NCI-H1417 treated with DMSO at 0.1 percent for 48 hours (cell line): ENCODE measurements at places on chromosomes 7 and 10.

- DNase-seq, result no peak
These were observed 1.7 kb downstream of the ADAP1 start for GRCh38 chr7:952548-953441.

DNA sequence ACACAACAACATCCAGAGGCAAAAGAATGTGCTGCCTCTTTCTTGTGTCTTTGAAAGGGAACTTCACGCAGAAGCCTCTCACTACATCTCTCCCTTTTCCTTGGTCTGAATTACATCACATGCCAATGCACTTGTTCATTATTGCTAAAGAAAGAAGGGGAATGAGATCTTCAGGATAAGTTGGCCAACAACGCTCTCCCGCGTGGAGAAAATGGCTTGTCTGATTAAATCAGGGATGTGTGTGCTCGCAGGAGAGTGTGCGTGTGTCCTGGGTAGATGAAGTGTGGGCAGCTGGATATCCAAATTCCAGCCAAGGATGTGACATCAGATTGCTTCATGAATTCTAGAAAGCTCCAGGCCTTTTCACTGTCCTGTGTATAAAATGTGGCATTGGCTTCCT lies 541.6 kb upstream of the FZD8 start:
- DNase-seq, result no peak

DNA sequence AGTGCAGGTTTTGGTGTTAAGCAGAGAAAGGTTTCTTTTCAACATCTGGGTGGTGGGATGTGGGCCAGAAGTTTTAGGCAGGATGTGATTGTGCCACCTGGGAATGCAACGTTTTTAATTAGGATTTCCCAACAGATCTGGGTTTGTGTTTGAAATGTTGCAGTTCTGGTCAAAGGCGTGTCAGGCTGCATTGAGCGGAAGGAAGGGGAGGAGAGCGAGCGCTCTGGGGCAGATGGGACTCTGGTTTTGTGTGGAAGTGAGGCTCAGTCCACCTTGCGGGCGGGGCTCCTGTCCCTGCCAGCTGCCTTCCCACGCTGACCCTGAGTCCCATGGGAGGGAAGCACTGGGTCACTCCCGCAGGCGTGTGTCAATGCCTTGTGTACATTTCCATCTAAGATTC lies 767.7 kb downstream of the KCNMA1 start:
- DNase-seq, result no peak

GRCh38 chr10:108629834-108630233 lies 1293.5 kb downstream of the XPNPEP1 start:
- DNase-seq, result no peak

DNA sequence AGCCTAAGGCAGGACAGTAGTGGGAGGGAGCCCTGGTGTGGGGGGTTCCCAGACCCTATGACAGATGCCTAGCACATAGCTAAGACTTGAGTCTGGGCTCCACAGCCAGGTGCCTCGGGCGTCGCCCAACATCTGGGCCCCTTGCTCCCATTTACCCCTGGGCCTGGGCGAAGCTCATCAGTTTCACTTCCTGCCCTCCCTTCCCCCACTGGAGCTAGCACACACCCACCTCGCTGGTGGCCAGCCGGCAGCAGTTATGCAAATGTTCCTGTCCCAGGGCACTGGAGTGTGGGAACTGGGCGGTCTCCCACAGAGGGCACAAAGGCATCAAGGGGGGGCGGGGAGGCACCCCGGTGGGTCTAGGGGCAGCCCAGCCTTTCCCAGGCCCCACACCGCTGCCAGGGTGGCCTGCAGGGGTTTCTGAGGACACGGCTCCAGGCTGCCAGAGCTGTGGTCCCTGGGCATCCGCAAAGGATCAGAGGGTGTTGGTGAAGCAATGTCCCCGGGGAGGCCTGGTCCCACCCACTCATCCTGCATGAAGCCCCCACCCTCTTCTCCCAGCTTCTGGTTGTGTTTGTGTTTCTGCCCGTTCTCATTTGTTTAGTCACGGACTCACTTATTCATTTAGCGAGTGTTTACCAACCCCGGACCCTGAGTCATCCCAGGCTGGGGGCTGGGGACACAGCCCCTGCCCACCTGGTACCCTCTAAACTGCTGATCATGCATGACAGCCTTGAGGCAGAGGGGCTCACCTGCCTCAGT lies 20.4 kb downstream of the SH2B2 start:
- DNase-seq, result no peak

GRCh38 chr10:95394161-95394880 lies 103.5 kb upstream of the PDLIM1 start:
- DNase-seq, result no peak

DNA sequence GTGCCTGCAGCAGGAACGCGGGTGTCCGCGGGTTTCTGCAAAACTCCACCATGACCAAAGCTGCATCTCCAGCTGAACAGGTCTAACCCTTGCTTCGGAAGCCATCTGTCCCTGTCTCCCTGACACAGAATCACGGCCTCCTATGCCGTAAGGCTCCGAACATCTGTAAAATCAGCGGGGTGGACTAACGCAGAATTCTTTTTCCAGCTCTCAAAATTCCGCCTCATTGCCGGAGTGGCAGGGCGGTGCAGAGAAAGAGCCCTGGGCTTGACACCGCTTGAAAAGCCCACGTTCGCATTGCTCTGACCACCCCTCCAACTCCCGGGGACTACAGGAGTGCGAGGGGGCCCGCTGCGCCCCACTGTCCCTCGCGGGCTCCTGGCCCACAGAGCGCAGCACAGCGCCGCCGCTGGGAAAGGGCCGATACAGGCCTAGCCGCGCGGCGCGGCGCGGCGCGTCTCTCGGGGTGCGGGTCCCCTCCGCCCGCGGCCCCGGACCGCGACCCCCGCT lies 409 bp downstream of the DNMBP start:
- DNase-seq, result no peak
